Fibroblast of skin of back (primary cell): ENCODE measurements at places on chromosomes 3 and 15.

- DNase-seq: peak; percentile 32
Measured at GRCh38 chr15:67248011-67248505, 6.4 kb downstream of the AAGAB start.

GRCh38 chr3:177672252-177672911 lies 475.1 kb upstream of the TBL1XR1 start:
- no peak for DNase-seq

GRCh38 chr3:143040261-143040879 lies 39.0 kb downstream of the U2SURP start:
- peak; percentile 14 for DNase-seq

DNA sequence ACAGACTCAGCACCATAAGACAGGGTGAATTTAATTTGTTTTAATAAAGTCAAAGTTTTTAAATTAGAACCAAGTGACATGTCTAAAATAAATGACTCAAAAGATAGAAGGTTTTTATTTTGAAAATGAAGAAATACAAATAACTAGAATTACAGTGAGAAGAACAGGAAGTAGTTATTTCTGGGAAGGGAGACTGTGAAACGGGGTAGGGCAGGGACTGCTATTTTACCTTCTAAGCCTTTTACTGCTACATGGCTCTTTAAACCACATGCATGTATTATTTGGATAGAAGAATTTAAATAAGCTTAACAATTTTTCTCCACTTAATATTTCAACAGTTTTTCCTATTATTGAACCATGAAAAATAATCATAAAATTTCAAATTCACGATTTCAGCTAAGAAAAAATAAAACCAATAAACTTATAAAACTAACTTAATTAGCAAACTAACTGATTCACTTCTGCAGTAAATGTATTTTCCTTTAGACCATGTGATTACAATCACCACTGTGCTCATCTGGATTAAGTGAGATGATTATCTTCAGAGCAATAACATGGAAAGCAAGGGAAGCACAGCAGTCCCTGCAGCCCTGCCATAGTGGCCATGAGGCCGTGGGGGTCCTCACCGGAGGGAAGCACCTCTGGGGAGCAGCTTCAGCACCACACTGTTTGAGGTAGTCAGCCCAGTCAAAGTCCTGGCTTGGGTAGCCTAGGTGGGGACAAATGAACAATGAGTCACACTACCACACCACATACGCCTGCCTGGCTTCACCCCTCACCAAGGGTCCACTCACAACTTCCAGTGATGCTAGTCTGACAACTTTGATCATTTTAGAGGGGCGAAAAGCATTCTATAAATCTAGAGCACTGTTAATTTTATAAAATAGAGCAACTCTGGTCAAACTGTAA lies 28.3 kb upstream of the STIMATE start:
- DNase-seq: no peak

DNA sequence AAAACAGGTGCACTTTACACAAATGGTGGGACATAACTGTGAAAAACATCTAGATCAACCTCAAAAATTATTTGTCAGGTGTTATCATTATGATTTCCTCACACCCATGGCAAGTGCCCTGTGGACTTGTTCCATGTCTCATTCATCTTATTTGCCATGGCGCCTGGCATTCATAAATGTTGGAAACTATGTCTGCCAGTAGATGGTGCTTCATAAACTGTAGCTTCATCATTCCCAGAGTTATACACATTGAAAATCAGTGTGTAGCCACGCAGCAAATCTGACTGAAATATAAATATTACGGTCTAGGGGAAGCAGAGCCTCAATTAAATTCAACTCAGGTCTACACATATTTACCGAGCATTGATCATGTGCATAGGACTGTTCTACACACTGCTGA lies 90.7 kb downstream of the IMPG2 start:
- peak; percentile 5 for DNase-seq

DNA sequence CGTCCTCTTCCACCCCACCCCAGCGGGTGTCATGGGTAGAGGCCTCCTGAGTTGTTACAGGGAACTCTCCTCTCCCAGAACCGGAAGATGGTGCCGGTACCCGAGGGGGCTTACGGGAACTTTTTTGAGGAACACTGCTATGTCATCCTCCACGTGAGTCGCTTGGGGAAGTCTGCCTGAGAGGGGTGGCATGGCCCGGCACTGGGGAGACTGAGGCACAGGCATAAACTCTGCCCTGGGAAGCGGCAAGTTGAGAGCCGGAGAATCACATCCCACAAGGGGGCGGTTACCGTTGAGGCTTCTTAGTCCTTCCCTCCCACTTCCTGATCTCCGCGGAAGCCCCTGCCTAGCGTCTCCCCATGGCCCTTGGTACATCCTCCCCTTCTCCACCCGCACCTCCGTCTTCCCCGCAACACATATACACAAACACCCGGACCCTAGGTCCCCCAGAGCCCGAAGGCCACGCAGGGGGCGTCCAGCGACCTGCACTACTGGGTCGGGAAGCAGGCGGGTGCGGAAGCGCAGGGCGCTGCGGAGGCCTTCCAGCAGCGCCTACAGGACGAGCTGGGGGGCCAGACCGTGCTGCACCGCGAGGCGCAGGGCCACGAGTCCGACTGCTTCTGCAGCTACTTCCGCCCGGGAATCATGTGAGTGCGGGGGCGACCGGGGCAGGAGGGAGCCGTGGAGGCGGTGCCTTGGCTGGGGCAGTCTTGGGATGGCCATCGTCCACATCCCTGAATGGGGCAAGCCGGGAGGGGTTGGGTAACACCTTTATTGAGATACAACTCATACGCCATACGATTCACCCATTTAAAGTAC lies 3.4 kb downstream of the VILL start:
- peak; percentile 72 for DNase-seq

- DNase-seq: no peak
Measured at GRCh38 chr3:52196977-52197376, 983 bp upstream of the ALAS1 start.

DNA sequence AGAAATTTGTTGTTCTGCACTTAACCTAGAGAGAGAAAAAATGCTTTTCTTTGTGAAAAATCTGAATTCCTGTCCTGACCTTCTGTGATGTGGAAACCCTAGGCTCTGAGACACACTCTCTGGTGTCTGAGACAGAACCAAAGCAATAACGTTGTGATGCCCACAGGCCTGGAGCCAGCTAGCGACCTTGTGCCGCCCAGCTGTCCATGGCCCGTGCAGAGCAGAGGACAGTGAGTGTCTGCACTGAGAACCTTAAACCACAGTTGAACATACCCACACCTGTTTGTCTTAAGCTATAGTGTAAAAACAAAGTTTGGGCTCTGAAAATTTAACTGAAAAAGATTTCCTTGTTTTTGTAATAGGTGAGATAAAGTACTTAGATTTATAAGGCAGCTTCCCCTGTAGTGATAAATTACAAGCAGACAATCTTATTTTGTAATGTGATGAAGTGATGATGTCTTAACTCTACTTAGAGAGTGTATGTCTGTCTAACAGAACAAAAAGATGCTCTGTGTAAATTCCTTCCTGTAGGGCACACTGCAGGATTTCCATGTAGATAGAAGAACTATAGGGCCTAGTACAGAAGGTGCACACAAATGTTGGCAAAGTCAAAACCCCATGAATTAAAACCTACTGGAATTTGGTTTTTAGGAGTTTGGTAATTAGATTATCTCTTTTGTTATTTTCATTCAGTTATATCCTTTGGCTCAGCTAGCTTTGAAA lies 62.7 kb downstream of the SNRK start:
- no peak for DNase-seq

- no peak for DNase-seq
Measured at GRCh38 chr3:4601892-4602291, 108.7 kb downstream of the ITPR1 start.

- DNase-seq: no peak
Measured at GRCh38 chr3:15477951-15478639, 43.4 kb downstream of the COLQ start.
